ENCODE measurements at places on chromosomes 2 and 18.

GRCh38 chr2:71466301-71467179 is 13.2 kb downstream of the DYSF start:
- no peak for DNase-seq

- no peak for DNase-seq
Observed at GRCh38 chr2:120245520-120246332, 6.9 kb upstream of the RALB start.

- no peak for DNase-seq
Observed at GRCh38 chr2:152686321-152686720, 30.9 kb downstream of the PRPF40A start.

DNA sequence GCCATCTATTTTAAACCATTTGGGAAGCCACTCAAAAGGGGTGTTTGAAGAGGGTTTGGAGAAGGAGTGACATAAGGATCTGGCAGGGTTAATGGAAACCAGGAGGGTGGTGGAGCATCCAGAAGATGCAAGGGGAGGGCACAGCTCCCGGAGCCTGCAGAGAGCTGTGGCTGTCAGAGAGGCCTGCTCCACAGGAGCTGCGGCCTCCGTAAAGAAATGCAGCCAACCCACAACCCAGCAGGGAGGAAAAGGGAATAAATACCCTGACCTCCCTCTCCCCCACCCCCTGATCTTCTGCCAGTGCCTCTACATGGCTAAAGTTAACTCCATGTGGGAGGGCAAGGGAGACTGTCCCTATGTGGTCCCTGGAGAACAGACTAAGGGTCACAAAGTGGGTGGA is 567.1 kb upstream of the POU3F3 start:
- no peak for DNase-seq

DNA sequence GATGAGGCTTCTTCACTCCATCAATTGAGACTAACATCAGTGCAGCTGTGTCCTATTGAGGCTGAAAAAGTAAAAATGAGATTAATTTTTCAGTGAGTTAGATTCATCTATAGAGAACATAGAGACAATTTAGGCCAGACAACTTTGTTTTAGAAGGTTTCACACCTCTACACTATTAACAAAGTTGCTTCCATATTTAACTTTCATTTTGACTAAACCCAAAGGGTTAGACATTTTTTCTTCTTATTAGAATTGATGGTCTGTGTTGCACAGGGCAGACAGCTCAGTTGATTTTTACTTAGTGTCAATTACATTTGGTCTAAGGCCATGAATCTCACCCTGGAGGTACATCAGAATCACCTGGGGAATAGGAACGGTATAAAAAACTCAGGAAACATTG is 130.2 kb upstream of the NXPH2 start:
- no peak for DNase-seq

DNA sequence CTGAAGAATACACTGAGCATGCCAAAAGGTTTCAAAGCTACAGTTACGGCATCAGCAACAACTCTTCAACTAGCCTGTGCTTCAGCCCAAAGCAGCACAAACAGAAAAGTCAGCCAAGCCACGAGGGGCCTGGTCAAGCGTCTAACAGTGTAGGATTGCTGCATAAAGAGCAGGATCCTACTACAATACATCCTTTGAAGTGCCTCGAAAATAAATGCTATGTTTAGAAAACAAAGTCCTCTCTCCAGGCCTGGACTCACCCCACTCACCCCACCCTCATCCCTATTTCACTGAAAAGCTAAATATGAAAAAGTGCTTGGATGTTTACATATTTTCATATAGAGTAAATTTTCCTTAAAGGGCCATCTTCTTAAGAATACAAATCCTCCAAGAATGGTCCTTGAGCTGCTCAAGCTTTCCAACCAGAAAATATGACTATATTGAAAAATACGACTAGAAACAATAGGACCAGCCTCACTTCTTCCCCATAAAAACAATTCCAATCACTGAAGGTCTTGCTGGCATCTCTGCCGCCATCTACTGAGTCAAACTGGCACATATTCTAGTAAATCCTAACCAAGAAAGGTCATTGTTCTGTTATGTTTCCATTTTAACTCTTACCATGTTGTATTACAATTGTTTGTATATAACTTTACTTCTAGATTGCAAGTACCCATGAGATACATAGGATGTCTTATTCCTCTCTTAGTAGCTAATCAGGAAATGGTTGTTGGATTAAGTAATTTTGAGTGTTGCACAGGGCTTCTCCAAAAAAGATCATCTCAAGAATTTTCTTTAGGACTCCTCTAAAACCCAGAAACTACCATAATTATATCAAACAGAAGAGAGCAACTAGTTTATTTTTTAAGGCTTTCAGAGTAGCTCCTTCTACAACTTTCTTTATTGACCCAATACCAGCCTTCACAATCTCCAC is 63.6 kb downstream of the CLHC1 start:
- DNase-seq = no peak

DNA sequence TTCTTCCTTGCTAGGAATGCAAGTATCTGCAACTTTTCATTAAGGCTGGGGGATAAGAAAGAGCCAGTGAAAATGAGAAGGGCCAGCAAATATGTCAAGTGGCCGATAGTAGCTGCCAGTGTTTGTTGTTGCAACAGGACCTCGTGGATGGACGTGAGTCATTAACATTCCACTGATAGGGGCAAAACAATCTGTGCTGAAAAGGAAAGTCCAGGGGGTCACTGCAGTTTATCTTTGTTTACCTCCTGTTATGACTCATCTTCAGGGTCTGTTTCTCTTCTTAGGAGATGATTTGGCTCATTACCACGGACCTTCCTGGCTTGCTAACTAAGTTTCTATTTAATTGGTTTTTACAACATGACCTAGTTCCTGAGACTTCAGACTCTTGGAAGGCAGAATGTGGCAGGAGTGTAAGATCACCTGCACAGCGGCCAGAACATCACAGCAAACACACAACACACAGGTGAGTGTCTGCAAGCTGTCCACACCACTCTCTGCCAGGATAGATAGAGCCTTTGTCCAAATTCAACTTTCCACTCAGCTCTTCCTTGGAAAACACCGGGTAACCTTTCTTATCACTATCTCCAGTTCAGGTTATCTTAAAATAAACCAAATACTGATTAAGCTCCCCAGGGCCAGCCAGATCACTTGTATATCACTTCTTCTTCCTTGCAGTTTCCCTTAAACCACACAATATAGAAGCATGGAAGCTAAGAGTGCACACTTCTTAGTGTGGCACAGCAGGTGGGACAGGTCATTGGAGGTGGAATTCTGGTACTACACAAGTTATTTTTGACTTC is 157.5 kb upstream of the LMAN1 start:
- DNase-seq = no peak

DNA sequence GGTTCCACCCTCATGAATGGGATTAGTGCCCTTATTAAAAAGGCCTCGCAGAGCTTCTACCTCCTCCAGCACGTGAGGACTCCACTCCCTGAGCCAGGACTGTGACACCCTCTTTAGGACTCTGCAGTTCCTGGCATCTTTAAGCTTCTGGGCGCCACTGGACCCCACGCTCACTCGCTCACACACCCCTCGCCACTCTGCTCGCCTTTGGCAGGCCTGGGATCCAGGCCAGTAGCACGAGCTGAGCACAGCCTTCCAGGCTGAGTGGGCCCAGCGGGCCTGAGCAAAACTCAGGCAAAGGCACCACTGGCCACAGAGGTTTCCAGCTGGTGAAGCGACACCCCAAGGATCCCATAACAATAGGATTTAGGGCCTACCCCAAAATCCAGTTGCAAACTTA is 107.9 kb upstream of the GPC1 start:
- no peak for DNase-seq

Measured in effector memory CD4-positive, alpha-beta T cell (primary cell).